Activated CD4-positive, alpha-beta T cell treated with anti-CD3 and anti-CD28 coated beads, Interleukin-2, amount 10 ng/mL, durations not matched to agents 24 days and 14 days (primary cell): ENCODE measurements at places on chromosomes 12 and 14.

DNA sequence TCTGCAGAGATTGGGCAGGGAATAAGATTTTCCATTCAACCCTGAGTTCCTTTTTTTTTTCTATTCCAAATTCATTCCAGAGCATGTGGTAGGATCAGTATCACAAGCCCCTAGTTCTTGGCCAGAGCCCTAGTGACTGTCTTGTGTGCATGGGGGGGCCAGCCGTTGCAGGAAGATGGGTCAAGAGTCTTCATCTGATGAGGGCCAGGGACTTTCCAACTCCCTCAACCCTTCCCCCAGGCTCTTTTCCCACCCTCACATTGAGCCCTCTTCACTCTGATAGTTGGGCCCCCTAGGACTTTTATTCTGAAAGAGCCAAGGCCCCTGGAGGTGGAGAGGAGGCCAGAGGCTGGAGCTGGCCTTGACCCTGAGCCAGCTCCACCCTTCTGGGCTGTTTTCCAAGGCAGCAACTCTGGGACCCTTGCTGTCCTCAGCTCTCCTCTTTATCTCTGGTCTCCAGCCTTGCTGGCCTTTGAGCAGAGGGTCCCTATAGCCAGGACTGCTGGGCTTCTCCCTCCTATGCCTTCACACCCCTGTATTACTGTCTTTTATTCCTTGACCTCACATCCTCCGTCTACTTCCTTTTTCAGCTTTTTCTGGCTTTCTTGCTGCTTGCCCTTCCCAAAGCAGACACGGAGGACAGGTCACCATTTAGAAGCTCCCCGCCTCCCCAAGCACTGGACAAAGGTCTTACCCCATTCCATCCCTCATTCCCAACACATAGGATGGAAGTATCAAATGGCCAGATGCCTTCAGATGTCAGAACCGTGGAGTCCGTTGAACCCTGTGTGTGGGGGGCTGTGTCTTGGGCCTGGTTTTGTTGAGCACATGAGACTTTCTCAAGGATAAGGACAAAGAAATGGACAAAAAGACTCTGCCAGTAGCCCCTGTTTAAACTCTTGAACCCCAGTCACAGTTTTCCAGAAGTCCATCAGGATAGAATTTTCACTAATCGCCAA lies 5.6 kb downstream of the RBP5 start:
- no peak for DNase-seq

DNA sequence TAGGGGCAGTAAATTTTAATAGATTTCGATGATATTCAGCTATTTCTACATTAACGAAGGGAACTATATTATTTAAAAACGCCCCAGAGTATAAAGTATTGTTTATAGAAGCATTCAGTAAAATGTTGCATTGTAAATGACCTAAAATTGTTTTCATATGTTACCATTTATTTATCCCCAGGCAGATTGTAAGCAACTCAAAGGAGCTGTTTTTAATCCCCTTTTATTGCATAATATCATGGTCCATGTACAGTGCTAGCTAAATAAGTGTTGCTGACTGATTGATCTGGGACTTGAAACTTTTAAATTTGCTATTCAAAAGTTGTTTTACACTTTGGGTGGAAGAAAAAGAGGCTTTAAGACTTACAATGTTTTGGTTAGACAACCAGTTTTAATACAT lies 199.0 kb upstream of the SLC38A2 start:
- DNase-seq: peak; percentile 2

- DNase-seq: no peak
Measured at GRCh38 chr12:92779902-92780301, 77.1 kb downstream of the PLEKHG7 start.

DNA sequence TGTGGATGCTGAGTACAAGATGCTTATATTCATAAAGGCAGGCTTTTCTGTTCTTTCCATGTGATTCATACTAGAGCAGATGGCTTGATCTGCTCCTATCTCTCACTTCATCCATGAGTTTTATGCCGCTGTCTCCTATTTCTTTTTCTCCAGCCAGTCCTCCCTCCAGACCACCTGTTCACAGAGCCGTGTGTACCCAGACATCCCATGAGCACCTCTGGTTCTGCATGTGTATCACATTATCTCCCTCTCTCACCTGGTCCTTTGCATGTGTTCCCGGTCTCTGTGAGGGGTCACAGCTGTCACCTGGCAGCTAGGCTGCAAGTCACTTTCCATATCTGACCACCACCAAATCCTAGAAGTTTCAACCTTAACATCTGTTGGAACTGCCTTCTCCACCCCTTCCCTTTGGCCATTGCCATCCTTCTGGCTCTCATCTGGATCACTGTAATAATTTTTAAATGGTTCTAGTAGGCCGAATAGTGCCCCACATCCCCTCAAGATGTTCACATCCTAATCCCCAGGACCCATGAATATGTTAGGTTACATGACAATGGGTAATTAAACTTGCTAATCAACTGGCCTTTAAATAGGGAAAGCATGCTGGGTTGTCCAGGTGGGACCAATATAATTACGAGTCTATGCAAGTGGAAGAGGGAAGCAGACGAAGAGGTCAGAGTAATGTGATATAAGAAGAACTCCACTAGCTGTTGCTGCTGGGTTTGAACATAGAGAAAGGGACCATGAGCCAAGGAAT lies 168.1 kb downstream of the SNAPC1 start:
- DNase-seq: no peak

- DNase-seq: no peak
Measured at GRCh38 chr12:107895966-107896365, 121.5 kb downstream of the ASCL4 start.

GRCh38 chr12:94460616-94460959 lies 921 bp upstream of the CEP83 start:
- no peak for DNase-seq

DNA sequence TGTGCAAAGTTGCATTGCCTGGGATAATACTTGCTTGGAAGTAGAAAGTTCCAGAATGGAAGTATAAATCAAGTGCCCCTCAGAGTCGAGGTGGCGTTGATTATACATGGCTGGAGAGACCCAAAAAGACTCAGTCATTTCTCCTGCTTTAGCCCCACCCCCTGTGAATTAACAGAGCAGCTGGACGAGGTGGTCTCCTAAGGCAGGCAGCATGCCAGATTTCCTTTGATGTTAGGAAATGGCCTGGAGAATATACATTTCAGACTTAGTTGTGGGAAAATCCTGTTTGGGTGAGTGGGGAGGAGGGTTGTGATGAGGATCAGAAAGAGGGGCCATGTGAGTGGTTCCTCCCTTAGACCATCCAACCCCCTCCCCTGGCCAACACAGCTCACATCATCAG lies 406.1 kb upstream of the TMPO start:
- DNase-seq: no peak

- no peak for DNase-seq
Measured at GRCh38 chr12:32860192-32860591, 36.4 kb downstream of the PKP2 start.

GRCh38 chr12:117404940-117405339 lies 43.5 kb upstream of the NOS1 start:
- DNase-seq: no peak

DNA sequence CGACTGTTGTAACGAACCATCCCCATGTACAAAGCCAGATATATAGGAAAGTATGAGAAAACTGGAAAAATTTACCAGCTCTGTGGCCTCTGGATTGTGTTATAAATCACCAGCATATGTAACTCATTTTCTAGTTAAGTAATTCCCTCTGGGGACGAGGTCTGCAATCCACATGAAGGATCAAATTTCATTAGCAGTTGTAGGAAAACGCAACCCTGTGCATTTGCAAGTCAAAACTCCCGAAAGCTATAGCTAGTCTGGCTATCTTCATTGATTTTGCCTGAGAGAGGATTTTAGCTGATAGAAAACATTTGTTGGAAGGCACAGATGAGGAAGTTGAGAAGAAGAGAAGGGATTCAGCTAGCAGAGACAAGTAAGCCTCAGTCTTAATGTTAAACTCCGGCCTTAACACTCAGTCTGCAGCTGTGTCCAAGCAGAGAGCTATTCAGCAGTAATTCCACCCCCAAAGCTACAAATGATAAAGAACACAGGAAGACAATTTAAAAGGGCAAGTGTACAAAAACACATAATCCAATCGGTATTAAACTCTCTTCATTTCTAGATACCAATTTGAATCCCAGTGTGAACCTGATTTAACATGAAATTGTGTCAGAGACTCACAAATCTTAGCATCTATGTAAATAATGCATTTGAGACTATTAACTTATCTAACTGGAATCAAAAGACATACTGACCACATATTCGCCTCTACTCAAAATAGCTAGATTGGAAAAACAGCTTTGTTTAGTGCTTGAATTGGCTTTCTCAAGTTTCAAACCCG lies 54.2 kb upstream of the CERS5 start:
- DNase-seq: peak; percentile 65

DNA sequence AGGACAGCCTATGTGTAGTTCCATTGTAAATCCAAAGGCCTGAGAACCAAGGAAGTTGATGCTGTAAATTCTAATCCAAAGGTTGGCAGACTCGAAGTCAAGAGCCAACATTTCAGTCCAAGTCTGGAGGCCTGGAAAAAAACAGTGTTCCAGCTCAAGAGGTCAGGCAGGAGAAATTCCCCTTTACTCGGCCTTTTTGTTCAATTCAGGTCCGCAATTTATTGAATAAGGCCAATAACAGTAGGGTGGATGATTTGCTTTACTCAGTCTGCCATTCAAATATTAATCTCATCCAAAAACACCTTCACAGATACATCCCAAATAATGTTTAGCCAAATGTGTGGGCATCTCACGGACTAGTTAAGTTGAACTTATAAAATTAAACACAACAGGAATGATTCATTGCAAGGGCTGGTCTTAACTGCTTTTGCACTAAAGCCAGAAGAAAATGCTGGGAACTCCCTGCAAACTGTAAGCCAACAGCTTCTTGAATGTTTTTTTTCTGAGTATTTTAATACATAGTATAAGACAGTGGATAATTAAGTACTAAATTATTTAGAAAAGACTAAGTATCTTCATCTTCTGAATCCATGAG lies 197.4 kb upstream of the GARIN6 start:
- no peak for DNase-seq

DNA sequence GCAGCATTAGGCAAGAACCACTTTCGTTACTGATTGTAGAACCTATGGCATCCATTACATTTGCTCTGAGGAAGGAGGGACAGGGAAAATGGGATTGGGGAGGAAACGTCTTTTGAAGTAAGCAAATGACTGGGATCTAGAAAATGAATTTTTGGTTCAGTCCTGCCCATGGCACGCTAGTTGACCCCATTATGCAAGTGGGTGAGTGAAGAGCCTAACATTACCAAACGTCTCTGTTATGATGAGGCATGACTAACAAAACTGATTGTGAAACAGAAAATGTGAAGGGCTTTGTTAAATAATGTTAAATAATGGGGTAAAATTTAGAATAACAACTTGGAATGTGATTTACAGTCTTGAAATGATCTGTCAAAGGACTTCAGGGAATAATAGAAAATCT lies 38.9 kb downstream of the CPSF2 start:
- no peak for DNase-seq

- DNase-seq: no peak
Measured at GRCh38 chr14:56608689-56609088, 29.1 kb downstream of the TMEM260 start.

- peak; percentile 81 for DNase-seq
Measured at GRCh38 chr12:92928421-92928961, 604 bp downstream of the EEA1 start.

DNA sequence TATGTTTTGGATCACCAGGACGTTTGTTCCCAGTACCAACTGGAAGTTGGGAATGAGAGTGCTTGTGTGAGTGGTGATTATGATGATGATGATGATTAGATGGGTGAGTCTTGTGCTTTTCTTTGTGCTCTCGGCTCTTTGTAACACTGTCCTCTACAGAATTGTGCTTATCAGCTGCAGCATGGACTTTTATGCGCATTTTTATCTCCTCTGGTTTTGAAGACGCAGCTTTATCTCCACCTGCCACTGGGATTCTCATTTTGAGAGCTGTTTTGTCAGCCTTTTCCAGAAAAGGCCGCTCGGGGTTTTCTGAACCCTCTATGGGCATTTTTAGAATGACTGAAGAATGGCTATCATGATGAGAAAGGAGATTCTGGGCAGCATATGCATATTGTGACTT lies 11.5 kb upstream of the KANSL2 start:
- DNase-seq: no peak

GRCh38 chr14:90426663-90427062 lies 29.8 kb downstream of the CALM1 start:
- no peak for DNase-seq

DNA sequence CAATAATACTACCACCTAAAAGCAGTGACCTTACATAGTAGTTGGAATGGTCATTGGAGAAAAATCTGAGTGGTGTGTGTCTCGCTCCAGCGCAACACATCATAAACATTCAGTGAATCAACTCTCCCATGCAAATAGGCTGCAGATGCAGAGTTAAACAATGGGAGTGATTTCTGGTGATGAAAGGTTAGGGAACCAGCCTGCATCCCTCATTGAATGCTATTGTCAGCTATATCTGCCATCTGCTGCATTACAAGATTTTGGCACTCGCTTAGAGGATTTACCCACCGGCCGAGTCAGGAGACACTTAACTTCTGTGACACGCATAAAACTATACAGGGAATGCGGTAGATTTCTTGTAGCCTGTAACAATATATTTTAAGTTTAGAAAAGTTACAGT lies 900.9 kb downstream of the FLRT2 start:
- no peak for DNase-seq

DNA sequence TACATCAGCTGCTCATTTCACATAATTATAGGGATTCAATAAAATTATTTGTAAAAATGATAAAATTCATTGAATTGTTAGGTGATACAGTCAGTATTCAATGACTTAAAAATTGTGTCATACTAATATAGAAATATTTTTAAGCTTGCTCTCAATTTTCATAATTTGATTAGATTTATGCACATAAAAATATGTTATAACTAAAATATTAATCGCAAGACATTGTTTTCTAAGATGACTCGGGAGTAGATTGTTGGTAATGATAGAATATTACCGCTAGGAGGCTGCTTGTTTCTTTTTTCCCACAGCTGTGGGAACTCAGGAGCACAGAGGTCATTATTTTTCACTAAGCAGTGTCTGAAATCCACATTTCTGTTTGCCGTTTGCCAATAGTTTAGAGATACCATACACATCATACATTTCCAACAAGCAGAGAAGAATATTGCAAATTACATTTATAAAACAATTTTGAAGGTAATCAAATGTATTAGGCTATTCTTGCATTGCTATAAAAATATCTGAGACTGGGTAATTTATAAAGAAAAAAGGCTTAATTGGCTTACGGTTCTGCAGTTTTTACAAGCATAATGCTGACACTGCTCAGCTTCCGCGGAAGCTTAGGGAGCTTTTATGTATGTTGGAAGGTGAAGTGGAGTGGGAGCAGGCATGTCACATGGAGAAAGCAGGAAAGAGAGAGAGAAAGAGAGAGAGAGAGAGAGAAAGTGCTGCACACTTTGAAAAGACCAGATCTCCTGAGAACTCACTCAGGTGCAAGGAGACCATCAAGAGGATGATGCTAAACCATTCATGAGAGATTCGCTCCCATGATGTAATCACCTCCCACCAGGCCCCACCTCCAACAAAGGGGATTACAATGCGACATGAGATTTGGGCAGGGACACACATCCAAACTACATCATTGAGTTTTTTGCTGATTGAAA lies 9.2 kb downstream of the CD69 start:
- peak; percentile 80 for DNase-seq

DNA sequence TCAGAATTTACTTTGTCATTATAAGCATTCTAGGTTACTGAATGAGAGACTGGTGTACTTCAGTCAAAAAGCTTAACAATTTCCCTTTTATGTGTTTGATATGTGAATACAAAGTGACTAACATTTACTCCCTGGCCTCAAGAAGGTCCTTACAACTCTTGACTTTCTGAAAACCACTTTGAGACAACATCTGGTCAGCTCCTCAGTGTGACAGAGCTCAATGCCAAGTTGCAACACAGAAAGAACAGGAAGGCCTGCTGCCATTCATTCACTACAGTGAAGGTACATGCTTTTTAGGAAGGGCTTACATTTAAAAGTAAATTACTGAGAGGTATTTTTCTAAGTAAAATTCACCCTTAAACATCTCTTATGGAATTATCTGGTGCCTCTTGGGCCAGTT lies 2.3 kb upstream of the NAA30 start:
- DNase-seq: no peak
